ENCODE measurements at places on chromosomes 2 and 18. TPM values are rescaled to one million over a fixed set of nuclear protein-coding genes. Genes with fewer than 3 reads are reported as not detected.

The SLC38A11 gene
- total RNA-seq = 3.3 TPM

The RMDN2 gene
- 14.1 TPM for total RNA-seq

The ZSWIM2 gene
- not detected for total RNA-seq

The CLHC1 gene
- 4.6 TPM for total RNA-seq

The PAX8 gene
- 5.4 TPM for total RNA-seq

The ARHGAP15 gene
- 4.5 TPM for total RNA-seq

The STPG4 gene
- total RNA-seq = 0.82 TPM

- H3K27ac ChIP-seq = no peak overlapping the region
- no peaks in the 10 kb centered on the region for H3K36me3 ChIP-seq
Measured at GRCh38 chr2:8598295-8599165, 83.3 kb upstream of the ID2 start.

GRCh38 chr2:122528958-122529705, 773.7 kb downstream of the TSN start:
- no peaks in the 10 kb centered on the region for H3K4me1 ChIP-seq
- H3K4me3 ChIP-seq = no peak overlapping the region
- no peaks in the 10 kb centered on the region for H3K36me3 ChIP-seq

GRCh38 chr2:32627441-32627813, 423 bp upstream of the TTC27 start:
- H3K36me3 ChIP-seq = peaks cover 3% of the 10 kb centered on the region
- DNase-seq = peak; percentile 36
- H3K4me1 ChIP-seq = peaks cover 11% of the 10 kb centered on the region
- peak overlapping the region; percentile 72 for H3K27ac ChIP-seq
- H3K27me3 ChIP-seq = no peaks in the 10 kb centered on the region

- H3K27ac ChIP-seq = no peak overlapping the region
- no peak for DNase-seq
- no peaks in the 10 kb centered on the region for H3K36me3 ChIP-seq
Measured at GRCh38 chr2:177556153-177556552, 163.6 kb downstream of the AGPS start.

DNA sequence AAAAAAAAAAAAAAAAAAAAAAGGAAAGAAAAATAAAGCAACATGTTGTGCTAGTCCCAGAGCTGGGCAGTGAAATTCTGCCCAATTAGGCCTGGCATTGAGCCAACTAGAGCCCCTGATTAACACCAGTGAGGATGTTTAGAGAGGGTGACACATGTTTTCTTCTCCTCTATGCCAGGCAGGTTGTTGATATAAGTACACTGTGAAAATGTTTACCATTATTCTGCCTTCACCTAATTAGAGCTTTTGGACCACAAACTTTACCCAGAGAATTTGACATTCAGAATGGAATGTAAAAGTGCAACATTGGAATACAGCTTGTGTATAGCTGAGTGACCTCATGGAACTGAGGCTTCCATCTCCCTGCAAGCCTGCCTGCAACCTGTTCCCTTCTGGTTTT, 95.9 kb upstream of the MSH2 start:
- H3K4me3 ChIP-seq = no peak overlapping the region
- no peak overlapping the region for H3K27ac ChIP-seq
- DNase-seq = no peak
- H3K27me3 ChIP-seq = no peaks in the 10 kb centered on the region
- H3K36me3 ChIP-seq = no peaks in the 10 kb centered on the region
- peaks cover 36% of the 10 kb centered on the region for H3K4me1 ChIP-seq

DNA sequence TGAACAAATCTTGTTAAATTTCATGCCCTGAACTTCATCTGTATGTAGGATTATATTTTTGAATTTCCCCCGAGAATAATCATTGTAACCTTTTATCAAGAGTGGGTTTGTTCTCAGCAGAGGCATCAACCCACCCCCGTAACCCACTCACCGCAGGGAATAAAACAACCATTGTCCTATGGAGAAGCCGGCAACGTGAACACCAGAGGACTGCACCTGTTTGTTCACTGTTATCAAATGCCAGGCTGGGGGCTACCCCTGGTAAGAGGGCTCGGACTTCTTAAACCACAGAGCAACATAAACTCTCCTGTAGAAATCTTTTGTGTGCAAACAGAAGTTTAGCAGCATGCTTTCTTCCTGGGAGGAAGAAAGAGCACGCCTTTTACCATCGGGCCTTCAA, 610.4 kb downstream of the ERBB4 start:
- no peaks in the 10 kb centered on the region for H3K4me1 ChIP-seq
- H3K27ac ChIP-seq = no peak overlapping the region
- no peak for DNase-seq
- H3K4me3 ChIP-seq = no peak overlapping the region
- no peaks in the 10 kb centered on the region for H3K36me3 ChIP-seq

DNA sequence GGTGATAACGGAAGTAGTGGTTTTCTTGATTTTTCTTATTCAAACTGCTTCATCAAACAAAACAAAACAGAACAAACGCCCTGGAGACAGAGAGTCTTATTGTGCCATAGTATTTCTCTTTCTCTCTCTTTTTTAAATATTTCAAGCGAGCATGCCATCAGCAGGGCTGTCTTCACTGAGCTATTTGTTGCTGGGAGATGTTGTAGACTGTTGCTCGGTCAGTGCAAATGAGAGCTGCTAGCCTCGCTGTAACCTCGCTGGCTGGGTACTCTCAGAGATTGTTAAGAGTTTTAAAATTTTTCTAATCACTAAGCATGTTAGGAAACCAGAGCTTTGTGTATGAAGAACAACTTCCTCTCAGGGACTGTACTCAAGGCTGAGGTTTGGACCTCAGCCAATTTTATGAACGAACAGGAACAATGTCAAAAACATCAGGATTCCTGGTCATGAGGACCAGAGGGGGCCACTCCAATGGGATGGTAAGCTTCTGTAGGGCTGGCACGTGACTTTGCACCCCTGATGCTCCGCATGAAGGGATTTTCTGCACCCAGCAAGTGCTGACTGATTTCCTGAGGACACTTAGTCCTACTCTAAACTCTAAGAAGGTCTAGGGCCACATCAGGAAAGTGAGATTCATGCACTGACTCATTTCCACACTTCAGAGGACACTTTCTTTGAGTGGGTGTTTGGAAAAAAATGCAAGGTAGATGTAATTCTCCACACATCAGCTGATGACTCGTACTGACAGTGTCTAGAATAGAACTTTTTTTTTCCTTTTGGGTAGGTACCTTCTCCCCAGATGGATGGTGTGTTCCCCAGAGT, 59.8 kb upstream of the IL1R1 start:
- H3K36me3 ChIP-seq = no peaks in the 10 kb centered on the region
- H3K27me3 ChIP-seq = no peaks in the 10 kb centered on the region
- H3K27ac ChIP-seq = peak overlapping the region; percentile 19
- DNase-seq = no peak
- peaks cover 7% of the 10 kb centered on the region for H3K4me1 ChIP-seq

DNA sequence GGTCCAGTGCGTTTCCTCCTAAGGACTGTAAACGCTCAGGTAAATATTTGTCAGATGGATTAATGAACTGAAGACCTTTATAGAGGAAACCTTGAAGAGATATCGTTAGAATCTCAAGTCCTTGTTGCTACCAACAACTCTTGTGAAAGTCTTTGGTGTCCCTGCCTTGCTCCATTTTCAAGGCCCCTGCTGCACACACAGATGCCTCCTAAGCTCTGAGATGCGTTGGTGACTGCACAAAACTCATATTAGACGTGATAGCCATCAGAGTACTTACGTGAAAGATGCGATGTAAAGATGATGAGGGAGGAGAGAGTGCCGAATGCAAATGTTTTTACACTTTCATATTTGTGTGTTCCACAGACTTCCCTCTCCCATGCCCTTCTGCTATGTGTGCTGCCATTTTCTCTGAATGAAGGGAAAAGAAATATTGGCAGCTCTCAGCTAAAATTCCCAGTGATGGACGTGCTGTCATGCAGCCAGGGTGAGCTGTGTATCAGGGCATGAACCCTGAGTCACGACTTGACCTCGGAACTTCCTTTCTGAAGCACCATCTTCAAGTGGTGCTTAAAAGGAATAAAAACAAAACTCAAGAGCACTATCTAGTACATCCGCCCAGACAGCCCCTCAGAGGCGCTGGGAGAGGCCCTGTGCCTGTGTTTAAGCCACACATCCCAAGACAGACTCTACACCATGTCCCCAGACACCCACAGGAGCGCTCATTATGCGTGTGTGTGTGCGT, 117.4 kb downstream of the FAM210A start:
- no peaks in the 10 kb centered on the region for H3K36me3 ChIP-seq
- no peak overlapping the region for H3K4me3 ChIP-seq
- peaks cover 9% of the 10 kb centered on the region for H3K4me1 ChIP-seq
- no peak for DNase-seq

DNA sequence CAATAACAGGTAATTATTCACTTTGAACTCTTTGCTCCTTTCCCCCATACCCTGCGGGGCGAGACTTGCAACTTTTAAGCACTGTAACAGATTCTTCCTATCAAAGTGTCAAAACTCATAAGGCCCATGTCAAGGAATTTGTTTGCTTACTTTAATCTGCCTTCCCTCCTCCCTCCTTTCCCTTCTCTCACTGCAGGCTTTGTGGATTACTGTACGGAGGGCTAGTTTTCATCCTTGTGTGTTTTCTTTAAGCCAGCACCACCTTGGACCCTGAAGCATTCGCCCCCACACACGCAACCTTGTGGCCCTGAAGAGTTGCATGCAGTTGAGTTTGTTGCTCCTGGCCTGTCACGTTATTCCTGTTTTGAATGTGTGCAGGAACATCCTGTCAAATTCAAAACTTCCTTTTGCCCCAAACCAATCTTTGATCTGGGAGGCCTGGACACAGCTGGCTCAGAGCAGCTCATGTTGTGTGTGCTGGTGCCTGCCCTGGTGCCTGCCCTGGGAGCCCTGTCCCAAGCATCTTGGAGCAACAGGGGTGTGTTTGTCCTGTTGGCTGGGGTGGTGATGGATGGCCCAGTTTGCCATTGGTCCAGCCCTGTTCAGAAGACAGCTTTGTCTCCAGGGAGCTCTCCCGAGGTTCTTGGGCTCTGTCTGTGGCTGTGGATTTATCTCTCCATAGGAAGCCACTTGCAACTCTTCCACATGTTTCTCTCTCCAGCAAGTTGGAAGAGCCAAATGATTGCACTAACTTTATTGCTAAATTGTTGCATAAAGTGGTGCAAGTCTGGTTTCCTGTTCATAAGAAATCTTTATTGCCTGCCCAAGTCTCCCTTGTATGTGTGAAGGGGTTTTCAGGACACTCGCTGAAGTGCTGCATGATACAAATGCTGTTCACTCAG, 199.6 kb downstream of the VAPA start:
- no peaks in the 10 kb centered on the region for H3K36me3 ChIP-seq
- H3K27me3 ChIP-seq = no peaks in the 10 kb centered on the region
- H3K4me3 ChIP-seq = no peak overlapping the region
- H3K4me1 ChIP-seq = no peaks in the 10 kb centered on the region
- H3K27ac ChIP-seq = no peak overlapping the region

GRCh38 chr2:219557791-219558785, 13.3 kb downstream of the OBSL1 start:
- no peak for DNase-seq
- no peaks in the 10 kb centered on the region for H3K36me3 ChIP-seq
- H3K27me3 ChIP-seq = peaks cover 5% of the 10 kb centered on the region
- peaks cover 5% of the 10 kb centered on the region for H3K4me1 ChIP-seq
- H3K27ac ChIP-seq = no peak overlapping the region
- no peak overlapping the region for H3K4me3 ChIP-seq

GRCh38 chr18:59569390-59569791, 127.8 kb downstream of the CCBE1 start:
- peaks cover 7% of the 10 kb centered on the region for H3K4me1 ChIP-seq
- no peaks in the 10 kb centered on the region for H3K36me3 ChIP-seq
- no peaks in the 10 kb centered on the region for H3K27me3 ChIP-seq
- DNase-seq = no peak

- no peak overlapping the region for H3K27ac ChIP-seq
- H3K4me1 ChIP-seq = no peaks in the 10 kb centered on the region
- no peaks in the 10 kb centered on the region for H3K27me3 ChIP-seq
- H3K4me3 ChIP-seq = no peak overlapping the region
- H3K36me3 ChIP-seq = no peaks in the 10 kb centered on the region
- no peak for DNase-seq
Measured at GRCh38 chr2:119292226-119292625, 68.6 kb downstream of the STEAP3 start.

DNA sequence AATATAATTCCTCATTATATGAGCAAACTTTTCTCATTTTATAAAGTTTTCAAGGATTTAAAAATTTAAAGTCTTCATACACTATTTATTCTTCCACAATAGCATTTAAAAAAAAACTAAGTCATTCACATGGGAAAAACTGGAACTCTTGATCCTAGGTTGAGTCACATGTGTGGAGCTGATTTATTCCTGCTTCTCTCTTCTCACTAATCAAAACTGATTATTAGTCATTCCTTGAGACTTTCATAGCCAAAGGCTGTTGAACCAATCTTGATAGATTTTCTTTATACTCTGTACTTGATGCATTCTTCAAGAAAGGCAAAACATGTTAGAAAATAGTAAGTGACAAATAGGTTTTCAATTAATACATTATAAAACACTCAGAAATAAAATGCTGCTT, 27.4 kb downstream of the NR4A2 start:
- no peaks in the 10 kb centered on the region for H3K36me3 ChIP-seq
- H3K4me1 ChIP-seq = no peaks in the 10 kb centered on the region
- no peak for DNase-seq
- H3K4me3 ChIP-seq = no peak overlapping the region
- H3K27ac ChIP-seq = no peak overlapping the region

DNA sequence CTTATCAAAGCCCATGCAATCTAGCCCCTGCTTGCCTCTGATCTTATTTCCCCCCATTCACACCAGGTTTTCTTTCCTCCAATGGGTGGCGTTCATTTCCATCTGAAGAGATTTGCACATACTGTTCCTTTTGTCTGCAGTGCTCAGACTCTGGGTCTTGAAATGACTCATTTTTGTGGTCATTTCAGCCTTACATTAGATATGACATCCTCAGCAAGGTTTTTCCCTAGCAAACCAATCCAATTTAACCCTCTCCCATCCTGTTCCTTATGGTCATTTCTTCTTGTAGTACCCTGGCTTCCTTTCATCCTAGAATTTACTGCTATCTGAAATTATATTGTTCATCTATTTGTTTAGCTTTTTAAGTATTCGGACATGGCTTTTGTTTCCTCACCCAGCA, 42.5 kb upstream of the SCN1A start:
- no peak overlapping the region for H3K4me3 ChIP-seq
- H3K36me3 ChIP-seq = no peaks in the 10 kb centered on the region
- H3K27me3 ChIP-seq = no peaks in the 10 kb centered on the region
- no peaks in the 10 kb centered on the region for H3K4me1 ChIP-seq

- H3K4me1 ChIP-seq = peaks cover 2% of the 10 kb centered on the region
- no peaks in the 10 kb centered on the region for H3K27me3 ChIP-seq
- no peak overlapping the region for H3K4me3 ChIP-seq
- no peak overlapping the region for H3K27ac ChIP-seq
- no peaks in the 10 kb centered on the region for H3K36me3 ChIP-seq
Measured at GRCh38 chr18:36181441-36181840, 5.9 kb upstream of the MOCOS start.

GRCh38 chr2:109144721-109145120, 15.7 kb downstream of the SH3RF3 start:
- no peak for DNase-seq
- H3K4me1 ChIP-seq = no peaks in the 10 kb centered on the region
- H3K27me3 ChIP-seq = no peaks in the 10 kb centered on the region
- H3K36me3 ChIP-seq = no peaks in the 10 kb centered on the region
- H3K27ac ChIP-seq = no peak overlapping the region
- H3K4me3 ChIP-seq = no peak overlapping the region

Data from transverse colon (tissue), 4 donors.